Frontal cortex (tissue), 4 donors: ENCODE measurements at places on chromosomes 3 and 15.

GRCh38 chr3:24154781-24155180, 209.7 kb downstream of the NR1D2 start:
- no peak for DNase-seq

DNA sequence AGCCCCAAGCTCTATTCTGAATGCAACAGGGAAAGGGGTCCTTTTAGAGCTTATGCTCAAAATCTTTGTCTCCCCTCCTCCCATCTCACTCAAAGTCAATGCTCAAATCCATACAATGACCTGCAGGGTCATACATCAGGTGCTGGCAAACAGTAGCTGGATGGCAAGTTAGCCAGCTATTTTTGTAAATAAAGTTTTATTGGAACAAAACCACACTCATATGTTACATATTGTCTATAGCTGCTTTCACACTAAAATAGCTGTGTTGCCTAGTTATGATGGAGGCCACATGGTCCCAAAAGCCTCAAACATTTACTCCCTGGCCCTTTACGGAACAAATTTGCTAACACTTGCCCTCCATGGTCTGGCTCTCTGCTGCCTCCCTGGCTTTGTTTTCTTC, 1.8 kb upstream of the FAN1 start:
- no peak for DNase-seq

- no peak for DNase-seq
Observed at GRCh38 chr3:171561596-171562323, 101.6 kb upstream of the TNIK start.

DNA sequence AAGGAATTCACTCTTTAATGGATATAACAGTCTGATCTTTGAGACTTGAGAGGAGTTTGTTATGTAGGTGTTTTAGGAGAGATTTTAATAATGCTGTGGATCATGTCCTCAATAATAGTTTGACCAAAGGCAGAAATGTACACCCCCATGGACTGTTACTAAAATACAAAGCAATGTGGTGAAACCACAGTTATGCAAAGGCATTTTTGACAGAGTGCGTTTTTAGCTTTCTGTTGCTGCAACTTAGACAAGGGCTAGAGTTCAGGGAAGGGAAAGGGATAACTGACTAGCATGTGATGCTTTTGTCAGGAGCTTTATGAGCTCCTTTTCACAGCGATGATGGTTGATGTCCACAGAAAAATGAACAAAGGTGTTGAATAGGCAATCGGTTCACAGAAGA, 3.6 kb upstream of the STARD5 start:
- DNase-seq: no peak

GRCh38 chr3:138817695-138818094, 17.0 kb downstream of the PIK3CB start:
- DNase-seq: no peak

- no peak for DNase-seq
Observed at GRCh38 chr3:45958321-45958791, 15.1 kb downstream of the CXCR6 start.

GRCh38 chr15:73927003-73927475, 777 bp downstream of the LOXL1 start:
- peak; percentile 74 for DNase-seq

- no peak for DNase-seq
Observed at GRCh38 chr3:105938806-105939205, 70.0 kb upstream of the CBLB start.

- no peak for DNase-seq
Observed at GRCh38 chr3:140004271-140004670, 69.3 kb downstream of the CLSTN2 start.

GRCh38 chr3:72082186-72082715, 297.3 kb upstream of the PROK2 start:
- DNase-seq: no peak

DNA sequence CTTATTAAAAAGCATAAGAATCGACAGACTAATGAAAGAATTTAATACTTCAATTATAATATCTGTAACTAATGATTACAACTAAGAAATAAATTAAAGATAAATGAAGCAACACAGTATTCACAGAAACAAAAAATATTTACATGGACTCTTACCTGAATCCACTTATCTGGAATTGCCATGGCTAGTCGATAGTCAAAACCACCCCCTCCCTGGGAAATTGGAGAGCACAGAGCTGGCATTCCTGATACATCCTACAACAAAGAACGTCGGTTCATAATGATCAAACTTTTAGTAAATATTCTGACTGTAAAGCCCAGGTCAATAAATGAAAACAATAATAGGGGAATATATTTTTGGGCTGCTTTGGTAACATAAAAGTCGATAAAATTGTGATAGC, 175.5 kb downstream of the GBE1 start:
- DNase-seq: no peak

- no peak for DNase-seq
Observed at GRCh38 chr3:116716490-116716889, 6.9 kb downstream of the TUSC7 start.

DNA sequence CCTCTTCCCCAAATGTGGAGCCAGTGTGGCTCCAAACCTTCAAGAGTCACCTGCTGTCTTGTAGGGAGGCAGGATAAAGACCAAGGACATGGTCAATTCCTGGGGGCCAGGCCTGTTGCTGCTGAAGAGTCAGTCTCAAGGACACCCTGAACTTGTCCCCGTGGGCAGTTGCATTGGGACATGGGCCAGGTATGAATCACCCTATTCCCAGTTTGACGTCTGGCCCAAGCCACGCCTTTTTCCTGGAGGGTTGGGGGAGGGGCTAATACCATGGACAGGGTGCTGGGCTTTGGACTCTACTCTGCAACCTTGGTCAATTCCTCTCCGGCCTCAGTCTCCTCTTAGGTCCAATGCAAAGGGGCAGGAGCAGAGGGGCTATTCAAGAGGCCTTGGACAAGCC, 10.4 kb downstream of the ATP2B2 start:
- peak; percentile 51 for DNase-seq
